IPS-NIHi11 (cell line): ENCODE measurements at places on chromosomes 11 and 22.

GRCh38 chr11:128680906-128681305 lies 13.0 kb upstream of the FLI1 start:
- no peak for DNase-seq

DNA sequence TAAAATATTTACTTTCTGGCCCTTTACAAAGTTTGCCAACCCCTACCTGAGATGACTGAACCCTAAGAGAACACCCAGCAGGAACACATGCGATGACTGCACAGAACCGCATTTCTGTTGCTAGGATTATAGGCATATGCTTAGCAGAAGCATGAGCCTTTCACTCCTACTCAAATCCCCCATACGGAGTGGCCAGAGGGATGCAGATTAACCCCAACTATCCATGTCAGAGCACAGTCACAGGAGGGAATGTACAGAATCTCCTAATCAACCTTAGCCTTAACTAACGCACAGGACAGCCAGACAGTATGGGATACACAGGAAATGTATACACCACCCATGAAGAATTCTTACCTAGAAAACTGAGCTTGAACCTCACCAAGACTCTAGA lies 6.2 kb downstream of the HPS4 start:
- no peak for DNase-seq

DNA sequence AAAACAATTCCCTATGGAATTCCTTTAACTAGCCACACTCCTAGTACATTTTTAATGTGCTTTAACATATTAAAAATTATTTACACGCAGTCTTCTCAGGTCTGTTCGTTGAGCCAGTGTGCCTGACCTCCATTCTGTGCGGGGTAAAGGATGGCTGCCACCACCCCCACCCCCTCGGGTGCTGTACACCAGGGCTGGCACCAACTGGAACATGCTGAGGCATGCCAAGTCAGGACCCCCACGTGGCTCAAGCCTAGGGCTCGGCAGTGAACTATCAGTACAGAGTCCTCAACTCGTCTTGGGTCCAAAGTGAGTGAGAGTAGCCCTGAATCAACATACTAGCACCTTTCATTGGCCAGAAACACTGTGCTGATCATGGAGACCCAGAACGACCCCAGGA lies 32.5 kb upstream of the PHF21B start:
- no peak for DNase-seq

DNA sequence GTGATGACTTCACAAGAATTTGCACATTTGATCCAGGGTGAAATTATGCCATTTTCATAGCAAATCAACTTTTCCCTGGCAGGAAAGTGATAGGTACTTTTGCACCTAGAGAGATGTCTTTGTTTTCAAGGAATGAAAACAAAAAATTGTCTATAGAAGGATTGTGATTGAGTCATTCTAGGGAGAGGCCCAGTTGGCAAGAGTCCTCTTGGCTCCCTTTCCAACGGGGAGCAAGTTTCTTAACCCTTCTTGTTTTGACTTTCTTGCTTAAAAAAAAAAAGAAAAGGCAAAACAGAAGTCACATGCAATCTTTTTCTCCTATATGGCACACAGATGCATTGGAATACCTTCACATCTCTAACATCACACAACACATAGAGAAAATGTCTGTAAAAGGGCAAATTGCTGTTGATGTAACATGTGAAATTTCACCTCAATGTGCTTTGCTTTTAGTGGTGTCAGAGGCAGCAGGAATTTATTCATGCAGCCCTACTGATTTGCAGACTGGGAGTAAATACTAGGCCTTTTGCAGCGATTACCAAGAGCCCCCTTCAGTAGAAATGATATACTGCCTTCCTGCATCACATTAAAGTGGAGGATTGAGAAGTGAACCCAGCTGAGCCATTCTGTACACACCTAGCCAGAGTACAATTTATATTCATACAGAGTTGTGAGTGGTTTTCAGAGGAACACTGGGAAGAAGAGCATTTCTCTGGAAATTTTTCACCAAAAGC lies 290.7 kb upstream of the MPPED2 start:
- DNase-seq: no peak

DNA sequence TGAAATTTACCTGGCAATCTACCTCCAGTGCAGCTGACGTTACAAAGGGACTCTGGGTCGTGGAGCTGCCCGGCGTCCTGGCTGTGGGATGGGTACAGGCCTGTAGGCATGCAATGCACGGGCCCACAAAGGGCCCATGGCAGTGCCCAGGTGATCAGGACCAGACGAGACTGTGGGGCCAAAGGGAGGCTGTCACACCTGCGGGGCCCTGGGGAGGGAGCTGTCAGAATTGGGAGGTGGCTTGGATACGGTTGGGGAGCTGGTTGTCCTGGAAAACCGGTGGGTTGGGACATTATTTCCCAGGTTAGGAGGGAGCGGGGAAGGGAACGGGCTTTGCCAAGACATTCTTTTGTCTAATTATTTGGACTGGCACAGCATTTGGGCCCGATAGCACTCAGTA lies 958.5 kb downstream of the BRD1 start:
- DNase-seq: no peak

GRCh38 chr11:19980957-19981669 lies 179.2 kb downstream of the DBX1 start:
- no peak for DNase-seq

GRCh38 chr11:116294630-116295029 lies 478.2 kb downstream of the BUD13 start:
- DNase-seq: no peak

DNA sequence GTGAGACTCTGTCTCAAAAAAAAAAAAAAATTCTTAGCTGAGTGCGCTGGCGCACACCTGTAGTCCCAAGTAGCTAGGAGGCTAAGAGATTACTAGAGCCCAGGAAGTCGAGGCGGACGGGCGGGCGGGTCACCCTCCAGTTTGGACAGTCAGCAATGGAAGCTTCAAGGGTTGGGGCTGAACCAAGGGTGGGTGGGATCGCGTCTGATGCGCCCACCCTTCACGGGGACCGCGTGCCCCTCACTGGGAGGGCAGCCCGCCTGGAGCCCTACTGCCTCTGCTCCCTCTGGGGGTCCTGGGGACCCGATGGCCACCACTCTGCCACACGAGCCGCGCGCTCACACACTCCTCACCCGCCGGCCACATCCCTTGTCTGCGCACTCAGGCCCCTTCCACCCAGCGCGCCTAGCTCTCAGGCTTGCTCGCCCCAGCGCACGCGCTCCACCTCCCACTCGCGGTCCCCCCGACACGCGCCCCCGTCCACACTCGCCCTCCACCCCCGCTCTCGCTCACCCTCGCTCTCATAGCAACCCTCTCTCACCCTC lies 494 bp downstream of the CHID1 start:
- DNase-seq: no peak

- peak; percentile 54 for DNase-seq
These were observed 14.3 kb downstream of the DGKZ start for GRCh38 chr11:46361283-46362155.

DNA sequence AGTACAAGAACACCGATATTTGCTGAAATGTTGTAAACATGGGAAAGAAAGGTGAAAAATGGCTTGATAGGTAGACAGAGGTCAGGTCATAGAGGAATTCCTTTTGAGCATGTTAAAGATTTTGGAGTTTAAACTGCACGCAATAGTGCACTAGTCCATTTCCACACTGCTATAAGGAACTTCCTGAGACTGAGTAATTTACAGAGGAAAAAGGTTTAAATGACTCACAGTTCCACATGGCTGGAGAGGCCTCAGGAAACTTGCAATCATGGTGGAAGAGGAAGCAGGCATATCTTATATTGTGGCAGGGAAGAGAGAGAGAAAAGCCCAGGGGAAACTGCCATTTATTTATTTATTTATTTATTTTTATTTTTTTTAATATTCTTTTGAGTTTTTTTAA lies 5.0 kb downstream of the OR10A5 start:
- no peak for DNase-seq

GRCh38 chr11:69954756-69955155 lies 123.4 kb upstream of the ANO1 start:
- DNase-seq: no peak

DNA sequence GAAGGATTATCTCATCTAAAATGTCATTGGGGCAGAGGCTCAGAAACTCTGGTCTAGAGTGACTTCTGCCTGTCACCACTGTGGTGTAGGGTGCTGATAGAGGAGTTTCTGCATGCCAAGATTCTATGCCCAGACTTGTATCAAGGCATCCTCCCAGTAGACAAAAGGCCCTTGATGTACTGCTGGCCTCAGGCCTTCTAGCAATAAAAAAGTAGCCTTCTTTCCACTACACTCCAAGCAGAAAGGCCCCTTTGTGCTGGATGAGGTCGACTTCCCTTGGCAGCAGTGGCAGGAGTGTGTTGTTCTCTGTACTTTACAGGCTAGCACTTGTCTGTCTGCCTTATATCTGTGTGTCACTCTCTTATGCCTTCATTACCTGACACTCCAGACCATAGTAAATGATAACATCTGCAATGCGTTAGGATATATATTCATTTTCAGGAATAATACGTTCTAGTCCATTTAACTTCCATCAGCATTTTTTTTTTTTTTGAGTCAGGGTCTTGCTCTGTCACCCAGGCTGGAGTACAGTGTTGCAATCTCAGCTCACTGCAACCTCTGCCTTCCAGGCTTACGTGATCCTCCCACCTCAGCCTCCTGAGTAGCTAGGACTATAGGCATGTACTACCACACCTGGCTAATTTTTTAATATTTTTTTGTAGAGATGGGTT lies 49.5 kb upstream of the RRM1 start:
- DNase-seq: no peak

DNA sequence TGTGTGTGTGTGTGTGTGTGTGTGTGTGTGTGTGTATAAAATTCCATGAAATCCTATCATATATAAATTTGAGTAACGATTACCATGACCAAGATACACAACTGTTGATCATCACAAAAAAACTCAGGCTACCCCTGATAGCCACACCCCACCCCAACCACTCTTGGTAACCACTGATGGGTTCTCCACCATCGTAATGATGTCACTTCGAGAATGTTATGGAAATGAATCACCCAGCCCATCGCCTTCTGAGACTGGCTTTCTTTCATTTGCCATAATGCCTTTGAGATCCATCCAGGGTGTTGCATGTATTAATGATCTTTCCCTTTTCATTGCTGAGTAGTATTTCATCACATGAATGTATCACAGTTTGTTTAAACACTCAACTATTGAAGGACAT lies 496.0 kb downstream of the MIAT start:
- no peak for DNase-seq

DNA sequence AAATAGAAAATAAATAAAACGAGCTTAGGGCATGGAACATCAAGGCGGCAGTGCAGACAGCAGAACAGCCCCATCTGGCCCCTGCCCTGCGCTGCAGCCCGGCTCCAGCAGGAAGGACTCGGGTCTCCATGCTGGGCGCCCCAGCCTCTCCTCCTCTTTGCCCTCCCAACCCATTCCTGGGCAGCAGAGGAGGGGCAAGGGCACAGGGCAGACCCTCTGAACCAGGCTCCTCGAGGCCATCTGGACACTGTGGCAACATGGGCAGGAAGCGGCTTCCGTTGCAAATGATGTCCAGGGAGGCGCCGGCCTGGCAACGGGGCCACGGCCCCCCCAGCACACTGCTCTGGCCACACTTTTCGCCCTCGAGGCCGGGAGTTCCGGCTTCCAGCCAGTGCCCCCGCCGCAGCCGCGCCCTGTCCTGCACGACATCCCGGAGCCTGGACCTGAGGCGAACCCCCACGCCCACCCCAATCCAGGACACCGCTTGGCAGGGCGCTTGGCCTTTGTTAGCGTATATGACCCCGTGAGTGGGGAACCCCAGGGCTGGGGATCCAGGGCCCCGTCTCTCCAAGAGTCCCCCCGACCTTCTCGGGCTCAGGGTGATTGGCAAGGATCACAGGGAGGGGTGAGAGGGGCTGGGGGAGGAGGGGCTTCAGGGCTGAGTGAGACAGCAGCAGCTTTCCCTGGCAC lies 192.1 kb downstream of the IGLL1 start:
- DNase-seq: no peak

DNA sequence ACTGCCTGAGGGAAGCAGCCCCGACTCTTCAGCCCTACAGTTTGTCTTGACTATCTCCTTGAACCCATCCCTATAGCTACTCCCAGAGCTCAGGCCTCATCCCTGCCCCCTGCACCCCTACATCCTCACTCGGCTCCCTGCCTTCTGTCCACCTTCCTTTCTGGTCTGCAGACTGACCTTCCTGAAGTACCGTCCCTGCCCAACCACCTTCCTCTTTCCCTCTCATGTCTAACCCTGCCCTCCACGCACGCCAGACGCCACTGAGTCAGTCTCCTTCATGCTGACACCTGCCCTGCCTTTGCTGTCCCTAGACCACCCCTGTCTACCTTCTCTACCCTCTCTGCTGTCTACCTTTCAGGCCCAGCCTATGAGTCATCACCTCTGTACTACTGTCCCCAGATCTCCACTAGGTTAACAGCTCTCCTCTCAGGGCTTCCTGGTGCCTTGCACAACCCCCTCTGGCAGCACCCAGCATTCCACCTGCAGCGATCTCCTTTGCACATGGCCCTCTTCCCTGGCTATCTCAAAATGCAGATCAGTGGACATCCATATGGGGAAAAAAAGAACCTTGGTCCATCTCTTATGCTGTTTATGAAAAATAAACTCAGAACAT lies 8.9 kb downstream of the KCTD21 start:
- DNase-seq: no peak

GRCh38 chr11:73760135-73760678 lies 667 bp downstream of the RAB6A start:
- peak; percentile 56 for DNase-seq

GRCh38 chr11:74538680-74539079 lies 45.2 kb upstream of the LIPT2 start:
- DNase-seq: no peak

GRCh38 chr11:116580799-116581198 lies 192.0 kb downstream of the BUD13 start:
- peak; percentile 87 for DNase-seq

DNA sequence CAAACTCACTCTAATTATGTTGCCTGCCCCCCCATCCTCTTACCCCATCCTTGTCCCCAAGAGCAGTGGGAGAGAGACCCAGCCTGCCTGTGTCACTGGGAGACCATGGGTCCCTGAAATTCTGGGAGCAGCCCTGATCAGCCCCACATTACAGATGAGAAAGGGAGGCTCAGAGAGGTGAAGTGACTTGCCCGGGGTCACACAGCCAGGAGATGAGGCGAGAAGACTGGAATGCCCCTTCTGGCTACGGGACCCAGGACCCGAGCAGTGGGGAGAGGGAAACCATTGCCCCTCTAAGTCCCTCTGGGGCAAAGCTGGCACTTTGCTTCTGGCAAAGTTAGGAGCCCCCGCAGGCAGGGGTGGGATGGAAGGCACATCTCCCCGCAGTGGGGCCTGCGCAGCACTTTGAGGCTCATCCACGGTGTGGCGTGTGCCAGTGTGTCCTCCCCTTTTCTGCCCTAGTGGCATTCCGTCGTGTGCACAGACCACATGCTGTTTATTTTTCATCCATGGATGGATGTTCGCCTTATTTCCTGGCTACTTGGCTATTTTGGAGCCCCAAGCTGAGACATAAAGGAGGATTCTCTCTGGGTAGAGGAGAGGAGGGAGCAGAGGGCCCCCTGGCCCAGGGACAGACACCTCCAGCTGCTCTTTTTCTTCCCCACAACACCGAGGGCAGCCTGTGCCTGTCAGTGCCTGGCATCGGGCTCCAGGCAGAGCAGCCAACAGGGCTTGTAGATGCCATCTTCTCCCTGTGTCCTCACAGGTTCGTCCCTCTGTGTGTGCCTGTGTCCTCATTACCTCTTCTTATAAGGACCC lies 3.7 kb upstream of the FGF3 start:
- no peak for DNase-seq

- no peak for DNase-seq
These were observed 14.3 kb downstream of the BIRC2 start for GRCh38 chr11:102361086-102362031.
